Sigmoid colon (tissue), 7 donors: ENCODE measurements at places on chromosomes 12 and 14.

DNA sequence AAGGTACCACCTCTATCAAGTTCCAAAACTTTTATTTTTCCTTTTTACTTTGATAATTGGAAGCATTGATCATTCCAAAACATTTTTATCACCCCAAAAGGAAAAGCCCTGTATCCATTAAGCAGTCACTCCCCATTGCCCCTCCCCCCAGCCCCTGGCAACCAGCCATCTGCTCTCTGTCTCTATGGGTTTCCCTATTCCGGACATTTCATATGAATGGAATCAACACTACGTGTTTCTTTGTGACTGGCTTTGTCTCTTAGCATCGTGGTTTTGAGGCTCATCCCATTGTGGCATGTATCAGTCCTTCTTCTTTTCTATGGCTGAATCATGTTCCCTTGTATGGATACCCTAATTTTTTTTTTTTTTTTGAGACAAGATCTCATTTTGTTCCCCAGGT, 18.0 kb upstream of the PHETA1 start:
- H3K4me3 ChIP-seq, result no peak overlapping the region
- DNase-seq, result no peak
- no peak overlapping the region for H3K27ac ChIP-seq
- no peaks in the 10 kb centered on the region for H3K36me3 ChIP-seq
- H3K4me1 ChIP-seq, result no peaks in the 10 kb centered on the region

DNA sequence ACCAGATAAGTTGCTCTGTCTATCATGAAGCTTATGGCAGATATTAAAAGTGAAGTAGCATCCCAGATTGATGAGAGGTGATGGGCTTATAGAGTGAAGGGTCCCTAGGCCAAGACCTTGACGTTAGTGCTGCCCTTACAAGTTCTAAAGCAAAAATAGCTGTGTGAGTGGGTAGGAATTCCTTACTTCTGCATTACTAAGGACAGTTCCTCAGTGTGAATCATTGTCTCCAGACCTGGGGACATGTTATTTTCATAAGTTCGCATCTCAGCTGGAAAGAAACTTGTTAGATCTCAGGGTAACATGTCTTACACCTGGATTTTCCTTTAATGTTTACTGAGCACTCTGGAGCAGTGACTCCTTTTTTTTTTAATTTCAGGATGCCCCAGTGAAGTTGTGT, 28.7 kb downstream of the MAPKAPK5 start:
- H3K27me3 ChIP-seq, result no peaks in the 10 kb centered on the region
- DNase-seq, result no peak
- peaks cover 4% of the 10 kb centered on the region for H3K36me3 ChIP-seq
- no peak overlapping the region for H3K4me3 ChIP-seq

DNA sequence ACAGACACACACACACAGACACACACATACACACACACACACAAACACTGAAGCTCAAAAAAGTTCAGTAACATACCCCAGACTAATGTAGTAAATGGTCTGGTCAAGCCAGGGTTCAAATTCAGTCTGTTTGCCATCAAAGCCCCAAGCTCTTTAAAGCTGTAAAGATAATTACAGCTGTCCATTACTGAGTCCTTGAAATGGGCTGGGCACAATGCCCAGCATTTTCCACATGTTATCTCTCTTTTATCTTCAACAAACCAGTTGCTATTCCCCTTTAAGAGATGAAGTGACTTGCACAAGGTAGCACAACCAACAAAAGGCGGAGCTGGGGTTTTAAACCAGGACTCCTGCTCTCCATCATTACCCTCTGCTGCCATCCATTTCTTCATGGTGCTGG, 7.6 kb upstream of the UNC119B start:
- H3K27me3 ChIP-seq, result no peaks in the 10 kb centered on the region
- no peak overlapping the region for H3K27ac ChIP-seq
- H3K4me3 ChIP-seq, result no peak overlapping the region
- no peaks in the 10 kb centered on the region for H3K4me1 ChIP-seq
- H3K36me3 ChIP-seq, result peaks cover 61% of the 10 kb centered on the region

GRCh38 chr14:75446447-75446846, 18.6 kb downstream of the JDP2 start:
- H3K36me3 ChIP-seq, result peaks cover 8% of the 10 kb centered on the region
- DNase-seq, result peak; percentile 11
- H3K4me3 ChIP-seq, result no peak overlapping the region
- no peaks in the 10 kb centered on the region for H3K4me1 ChIP-seq
- H3K27ac ChIP-seq, result no peak overlapping the region
- no peaks in the 10 kb centered on the region for H3K27me3 ChIP-seq

DNA sequence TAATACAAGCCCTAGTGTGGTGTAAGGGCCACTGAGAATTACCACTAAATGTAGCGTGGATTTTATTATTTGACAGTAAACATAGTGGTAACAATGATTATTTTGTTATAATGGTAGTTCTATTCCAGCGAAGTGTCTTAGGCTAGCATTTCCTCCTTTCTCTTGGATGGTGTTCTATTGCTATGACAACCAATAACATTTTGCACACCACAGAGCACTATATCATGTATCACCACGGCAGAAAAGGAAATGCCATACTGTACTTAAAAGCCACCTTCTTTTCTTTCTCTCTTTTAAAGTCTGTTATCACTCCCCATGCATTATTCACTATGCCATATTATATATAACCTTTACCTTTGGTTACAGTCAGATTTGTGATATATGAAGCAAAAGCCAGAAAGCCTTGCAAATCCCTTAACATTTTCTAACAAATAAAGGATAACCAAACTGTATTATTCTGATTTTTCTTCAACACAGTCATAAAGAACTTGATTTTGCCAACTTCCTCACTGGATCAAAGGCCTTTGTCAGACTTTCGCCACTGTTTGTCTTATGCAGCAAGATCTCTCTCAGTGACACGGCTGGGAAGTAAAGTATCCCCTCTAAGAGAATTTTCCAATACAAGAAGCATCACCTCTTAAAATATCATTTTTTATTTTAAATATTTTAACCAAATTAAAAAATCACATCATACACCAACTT, 195.8 kb downstream of the FOXN3 start:
- no peaks in the 10 kb centered on the region for H3K27me3 ChIP-seq
- no peaks in the 10 kb centered on the region for H3K36me3 ChIP-seq
- H3K27ac ChIP-seq, result no peak overlapping the region
- H3K4me1 ChIP-seq, result peaks cover 7% of the 10 kb centered on the region
- no peak for DNase-seq

- H3K27ac ChIP-seq, result no peak overlapping the region
- no peak for DNase-seq
- H3K36me3 ChIP-seq, result no peaks in the 10 kb centered on the region
- no peaks in the 10 kb centered on the region for H3K4me1 ChIP-seq
- no peak overlapping the region for H3K4me3 ChIP-seq
- no peaks in the 10 kb centered on the region for H3K27me3 ChIP-seq
These were observed 110.1 kb downstream of the DNAI7 start for GRCh38 chr12:25084816-25085215.

DNA sequence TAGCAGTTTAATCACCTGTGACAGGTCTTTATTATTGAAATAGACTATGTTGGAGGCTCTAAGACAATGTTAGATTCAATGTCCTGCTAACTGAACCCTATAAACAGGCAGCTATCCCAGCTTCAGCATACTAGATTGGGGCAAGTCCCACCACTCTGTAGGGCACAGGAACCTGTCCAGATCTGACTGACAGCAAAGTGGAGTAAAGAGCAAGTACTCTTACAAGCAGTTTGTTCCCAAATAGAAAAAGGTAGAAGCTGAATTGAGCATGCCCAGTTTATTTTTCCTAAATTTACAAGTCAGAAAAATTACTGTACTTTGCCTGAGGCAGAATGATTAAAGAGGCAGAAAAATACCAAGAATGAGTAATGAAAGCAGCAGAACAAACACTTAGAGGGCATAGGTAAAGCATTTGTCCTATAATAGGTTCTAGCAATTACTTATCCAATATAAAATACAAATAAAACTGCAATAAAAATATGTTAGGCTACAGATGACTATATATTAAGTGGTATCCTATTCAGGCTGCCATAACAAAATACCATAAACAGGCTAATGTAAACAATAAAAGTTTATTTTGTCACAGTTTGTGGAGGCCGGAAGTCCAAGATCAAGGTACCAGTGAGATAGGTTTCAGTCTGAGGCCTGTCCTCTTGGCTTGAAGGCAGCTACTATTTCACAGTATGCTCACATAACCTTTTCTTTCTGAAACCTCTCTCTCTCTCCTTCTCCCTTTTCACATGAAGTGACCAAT, 868.2 kb downstream of the C12orf50 start:
- H3K36me3 ChIP-seq, result no peaks in the 10 kb centered on the region
- H3K27ac ChIP-seq, result no peak overlapping the region
- H3K4me1 ChIP-seq, result no peaks in the 10 kb centered on the region
- H3K4me3 ChIP-seq, result no peak overlapping the region
- DNase-seq, result no peak

DNA sequence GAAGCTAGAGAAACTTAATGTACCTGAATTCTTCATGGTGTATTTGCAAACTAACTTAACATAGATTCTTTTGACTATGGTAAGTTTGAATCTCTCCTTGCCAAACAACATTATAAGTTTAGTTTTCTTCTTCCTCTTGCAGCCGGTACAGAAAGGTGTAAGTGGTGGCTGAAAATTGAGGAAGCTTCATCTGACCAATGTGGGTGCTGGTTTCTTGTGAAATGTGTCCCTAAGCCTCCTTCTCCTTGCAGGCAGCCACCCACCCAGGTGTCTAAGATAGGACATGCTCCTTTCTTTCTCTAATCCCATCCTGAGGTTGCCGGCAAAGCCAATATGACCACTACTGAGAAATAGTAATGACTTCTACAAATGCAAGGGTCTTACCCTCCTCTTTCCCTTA, 20.6 kb downstream of the GSG1 start:
- no peak for DNase-seq
- no peak overlapping the region for H3K27ac ChIP-seq
- no peaks in the 10 kb centered on the region for H3K27me3 ChIP-seq
- no peaks in the 10 kb centered on the region for H3K4me1 ChIP-seq
- H3K36me3 ChIP-seq, result peaks cover 22% of the 10 kb centered on the region
- no peak overlapping the region for H3K4me3 ChIP-seq

DNA sequence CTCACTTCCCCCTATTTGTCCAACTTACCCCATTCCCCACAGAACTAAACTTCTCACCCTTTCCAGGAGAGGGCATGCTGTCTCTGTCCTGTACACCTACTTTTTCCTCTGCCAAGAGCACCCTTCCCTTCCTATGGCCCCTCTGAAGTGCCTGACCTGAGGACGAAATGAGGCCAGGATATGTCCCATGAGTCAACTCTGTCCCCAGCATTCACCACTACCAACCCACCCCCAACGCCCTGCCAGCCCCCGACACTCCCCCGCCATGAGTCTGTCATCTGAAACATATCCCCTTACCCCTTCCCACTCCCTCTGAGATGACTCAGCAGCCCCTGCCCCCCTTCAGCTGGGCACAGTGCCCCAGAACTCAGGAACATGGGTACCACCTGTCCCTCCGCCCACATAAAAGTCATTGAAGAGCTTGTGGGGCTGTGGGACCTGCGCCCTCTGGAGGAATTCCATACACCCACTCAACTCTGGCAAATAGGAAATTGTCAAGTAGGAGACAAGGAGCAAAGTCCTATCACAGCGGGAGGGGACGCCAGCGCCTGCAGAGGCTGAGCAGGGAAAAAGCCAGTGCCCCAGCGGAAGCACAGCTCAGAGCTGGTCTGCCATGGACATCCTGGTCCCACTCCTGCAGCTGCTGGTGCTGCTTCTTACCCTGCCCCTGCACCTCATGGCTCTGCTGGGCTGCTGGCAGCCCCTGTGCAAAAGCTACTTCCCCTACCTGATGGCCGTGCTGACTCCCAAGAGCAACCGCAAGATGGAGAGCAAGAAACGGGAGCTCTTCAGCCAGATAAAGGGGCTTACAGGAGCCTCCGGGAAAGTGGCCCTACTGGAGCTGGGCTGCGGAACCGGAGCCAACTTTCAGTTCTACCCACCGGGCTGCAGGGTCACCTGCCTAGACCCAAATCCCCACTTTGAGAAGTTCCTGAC, 26.3 kb downstream of the ITGA7 start:
- no peaks in the 10 kb centered on the region for H3K4me1 ChIP-seq
- no peaks in the 10 kb centered on the region for H3K36me3 ChIP-seq
- peak overlapping the region; percentile 69 for H3K27ac ChIP-seq
- peak; percentile 81 for DNase-seq

GRCh38 chr12:30835216-30835615, 80.5 kb upstream of the CAPRIN2 start:
- no peaks in the 10 kb centered on the region for H3K4me1 ChIP-seq
- H3K27me3 ChIP-seq, result no peaks in the 10 kb centered on the region
- no peaks in the 10 kb centered on the region for H3K36me3 ChIP-seq
- H3K4me3 ChIP-seq, result no peak overlapping the region
- H3K27ac ChIP-seq, result no peak overlapping the region

- H3K36me3 ChIP-seq, result no peaks in the 10 kb centered on the region
- DNase-seq, result no peak
- H3K4me3 ChIP-seq, result no peak overlapping the region
- no peak overlapping the region for H3K27ac ChIP-seq
- no peaks in the 10 kb centered on the region for H3K4me1 ChIP-seq
These were observed 189.3 kb downstream of the KCNA5 start for GRCh38 chr12:5232826-5233500.

DNA sequence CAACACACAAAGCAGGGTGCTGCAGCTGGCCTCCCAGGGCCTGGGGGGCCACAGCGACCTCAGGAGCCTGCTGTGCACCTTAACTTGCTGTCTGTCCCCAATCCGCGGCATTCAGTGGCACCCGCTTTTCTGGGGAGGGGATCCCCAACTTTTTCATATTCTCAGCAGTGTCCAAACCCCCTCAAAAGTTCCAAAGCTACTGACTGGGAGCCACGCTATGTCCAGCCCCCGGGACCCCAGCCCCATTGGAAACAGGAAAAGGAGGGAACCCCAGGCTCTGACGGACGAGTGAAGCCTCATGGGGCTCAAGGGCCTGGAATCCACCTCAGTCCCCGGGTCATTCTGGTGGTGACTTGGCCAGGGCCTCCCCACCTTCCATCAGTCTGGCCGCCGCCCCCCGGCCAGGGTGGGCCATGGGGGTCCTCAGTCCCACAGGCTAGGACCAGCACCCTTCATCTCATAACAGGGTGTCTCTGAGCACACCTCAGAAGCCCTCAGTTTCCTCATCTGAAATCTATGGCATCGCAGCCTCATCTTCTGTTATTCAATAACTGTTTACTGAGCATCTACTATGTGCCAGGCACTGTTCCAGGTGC, 127.3 kb downstream of the NCOR2 start:
- H3K27me3 ChIP-seq, result no peaks in the 10 kb centered on the region
- H3K4me1 ChIP-seq, result peaks cover 58% of the 10 kb centered on the region
- H3K27ac ChIP-seq, result no peak overlapping the region

- H3K4me3 ChIP-seq, result no peak overlapping the region
- H3K36me3 ChIP-seq, result no peaks in the 10 kb centered on the region
- H3K27me3 ChIP-seq, result no peaks in the 10 kb centered on the region
These were observed 8.5 kb downstream of the RDH12 start for GRCh38 chr14:67710209-67710608.

DNA sequence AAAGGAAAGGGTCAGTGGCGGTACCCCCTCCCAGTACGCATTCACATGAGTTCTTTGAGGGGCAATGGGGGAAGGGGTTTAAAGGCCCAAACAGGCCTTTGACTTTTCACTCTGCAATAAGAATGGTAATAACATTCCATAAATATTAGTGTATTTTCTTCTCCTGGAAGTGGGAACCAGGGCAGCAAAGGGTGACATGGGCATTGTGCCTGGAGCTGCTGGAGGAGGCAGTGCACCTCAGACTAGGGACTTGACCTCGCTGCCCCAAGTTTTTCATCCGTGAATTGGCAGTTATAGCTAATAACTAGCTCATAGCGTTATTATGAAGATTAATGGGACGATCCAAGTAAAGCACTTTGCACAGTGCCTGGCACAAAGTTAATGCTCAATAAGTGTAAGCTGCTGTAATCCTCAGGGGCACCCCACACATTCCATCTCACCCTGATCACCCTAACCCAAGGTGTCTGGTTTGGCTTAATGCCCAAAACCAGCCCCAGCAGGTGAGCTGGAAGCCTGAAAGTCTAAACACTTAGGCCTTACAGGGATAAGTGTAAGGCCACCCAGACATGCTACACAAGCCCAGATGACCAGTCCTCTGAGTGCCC, 2.8 kb upstream of the KCNH3 start:
- no peaks in the 10 kb centered on the region for H3K36me3 ChIP-seq
- no peak overlapping the region for H3K27ac ChIP-seq
- H3K4me3 ChIP-seq, result no peak overlapping the region
- H3K4me1 ChIP-seq, result peaks cover 18% of the 10 kb centered on the region
